ENCODE measurements at places on chromosomes 7 and 10.

- DNase-seq: no peak
These were observed 181.5 kb downstream of the EXOC4 start for GRCh38 chr7:133434246-133434865.

DNA sequence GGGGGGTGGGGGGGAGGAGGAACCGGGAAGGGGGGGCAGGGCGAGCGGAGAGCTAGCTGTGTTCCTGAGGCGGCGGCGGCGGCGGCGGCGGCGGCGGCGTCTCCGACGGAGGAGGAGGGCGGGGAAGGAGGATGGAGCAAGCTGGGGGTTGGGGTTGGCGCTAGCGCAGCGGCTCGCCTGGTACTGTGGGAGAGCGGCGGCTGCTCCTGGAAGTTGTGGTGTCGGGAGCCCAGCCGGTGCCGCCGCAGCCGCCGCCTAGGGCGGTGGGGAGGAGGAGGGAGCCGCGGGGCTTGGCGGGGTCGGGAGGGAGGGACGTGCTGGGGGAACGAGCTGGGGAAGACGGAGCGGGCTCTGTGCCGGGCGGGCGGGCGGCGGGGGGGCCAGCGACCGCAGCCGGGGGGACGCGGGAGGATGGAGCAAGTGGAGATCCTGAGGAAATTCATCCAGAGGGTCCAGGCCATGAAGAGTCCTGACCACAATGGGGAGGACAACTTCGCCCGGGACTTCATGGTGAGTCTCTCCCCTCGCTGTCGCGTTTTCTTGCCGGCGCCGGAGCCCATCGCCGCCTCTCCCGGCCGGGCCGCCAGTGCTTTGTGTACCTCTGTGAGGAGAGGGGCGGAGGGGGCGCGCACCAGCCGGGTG, at the start of gene PTPN12:
Gene PTPN12 (plus strand): TSS at position 160 of the 642 bp plus-strand sequence. CDS start 252 bp downstream, at position 412.
- DNase-seq: no peak

GRCh38 chr7:2974093-2974819, 69.4 kb downstream of the CARD11 start:
- DNase-seq: no peak

DNA sequence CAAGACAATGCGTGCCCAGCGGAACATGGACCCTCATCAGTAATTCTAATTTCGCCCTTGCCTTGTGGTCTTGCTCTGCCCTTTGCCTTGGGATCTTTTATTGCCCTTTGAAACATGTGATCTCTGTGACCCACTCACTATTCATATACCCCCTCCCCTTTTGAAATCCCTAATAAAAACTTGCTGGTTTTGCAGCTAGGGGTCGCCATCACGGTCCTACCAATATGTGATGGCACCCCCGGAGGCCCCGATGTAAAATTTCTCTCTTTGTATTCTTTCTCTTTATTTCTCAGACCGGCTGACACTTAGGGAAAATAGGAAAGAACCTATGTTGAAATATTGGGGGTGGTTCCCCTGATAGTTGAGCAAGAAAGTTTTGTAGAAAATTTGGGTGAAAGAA, 242.7 kb downstream of the CDK14 start:
- DNase-seq: no peak

DNA sequence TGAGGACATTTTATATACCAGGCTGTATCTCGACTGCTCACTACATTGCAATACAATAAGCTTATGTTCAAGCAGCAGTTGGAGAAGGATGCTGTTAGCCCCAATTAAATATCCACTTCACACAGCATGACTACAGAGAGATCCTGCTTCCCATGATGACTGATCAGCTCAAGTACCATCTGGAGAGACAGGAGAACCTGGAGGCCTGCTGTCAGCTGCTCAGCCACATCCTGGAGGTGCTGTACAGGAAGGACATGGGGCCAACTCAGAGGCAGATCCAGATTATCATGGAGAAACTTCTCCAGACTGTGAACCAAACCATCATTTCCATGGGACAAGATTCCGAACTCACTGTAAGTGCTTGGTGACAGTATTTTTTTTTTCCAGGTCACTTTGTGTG, 22.5 kb downstream of the RNF133 start:
- DNase-seq: no peak

GRCh38 chr10:100904917-100905316, 7.8 kb upstream of the SLF2 start:
- no peak for DNase-seq
